Fibroblast of lung (primary cell): ENCODE measurements at places on chromosomes 2 and 18. TPM values are rescaled to one million over a fixed set of nuclear protein-coding genes. Genes with fewer than 3 reads are reported as not detected.

DNA sequence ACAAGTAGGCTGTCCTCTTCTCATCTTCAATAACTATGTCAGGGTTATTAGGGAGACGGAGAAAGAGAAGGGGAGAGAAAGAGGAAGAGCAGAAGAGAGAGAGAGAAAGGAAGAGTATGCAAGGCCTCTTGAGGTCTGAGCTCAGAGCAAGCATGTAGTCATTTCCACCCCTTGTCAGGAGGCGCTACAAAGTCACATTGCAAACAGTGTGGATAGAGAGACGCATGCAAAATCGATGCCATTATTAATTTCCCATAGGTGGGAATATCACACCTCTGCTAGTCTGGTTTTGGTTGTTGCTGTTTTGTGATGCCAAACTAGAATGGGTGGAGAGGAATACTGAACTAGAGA, 24.2 kb upstream of the SERPINE2 start:
- no peak for DNase-seq

DNA sequence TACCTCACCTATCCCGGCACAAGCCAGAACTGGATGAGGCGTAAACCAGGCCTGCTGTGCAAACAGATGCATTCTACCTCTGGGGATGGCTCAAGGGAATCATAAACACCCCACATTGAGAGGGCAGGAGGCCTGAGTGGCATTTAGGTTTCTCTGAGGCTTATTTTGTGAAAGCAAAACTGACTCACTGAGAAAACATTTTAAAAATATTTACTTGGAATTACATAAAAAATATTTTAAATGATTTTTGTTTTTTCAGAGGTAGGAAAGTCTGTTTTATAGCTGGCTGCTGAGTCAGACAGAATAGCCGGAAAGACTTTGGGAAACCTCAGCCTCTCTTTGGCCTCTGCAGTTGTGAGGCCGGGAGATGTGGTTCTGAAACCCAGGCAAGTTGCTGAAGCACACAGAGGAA, 244.1 kb downstream of the NCKAP5 start:
- DNase-seq, result peak; percentile 84

- no peak for DNase-seq
Observed at GRCh38 chr2:191083540-191083939, 67.3 kb downstream of the STAT4 start.

- peak; percentile 55 for DNase-seq
Observed at GRCh38 chr2:134866498-134867099, 28.2 kb downstream of the ACMSD start.

DNA sequence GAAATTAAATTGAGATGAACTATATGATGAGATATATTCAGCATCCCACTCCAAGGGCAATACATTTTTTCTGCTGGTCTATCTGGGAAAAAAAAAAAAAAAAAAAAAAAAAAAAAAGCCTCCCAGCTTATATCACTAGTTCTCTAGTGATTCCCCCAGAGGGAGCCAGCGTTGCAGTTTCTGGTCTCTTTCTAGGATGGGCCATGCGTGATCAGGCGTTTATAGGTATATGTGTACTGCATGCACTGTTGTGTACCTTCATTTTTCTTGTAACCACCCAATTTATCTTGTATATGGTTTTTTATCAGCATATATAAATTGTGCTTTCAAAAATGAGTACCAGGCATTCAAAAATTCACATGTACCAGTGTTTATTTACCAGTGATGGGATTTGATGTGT, 35.1 kb downstream of the DCDC2C start:
- DNase-seq, result peak; percentile 23

DNA sequence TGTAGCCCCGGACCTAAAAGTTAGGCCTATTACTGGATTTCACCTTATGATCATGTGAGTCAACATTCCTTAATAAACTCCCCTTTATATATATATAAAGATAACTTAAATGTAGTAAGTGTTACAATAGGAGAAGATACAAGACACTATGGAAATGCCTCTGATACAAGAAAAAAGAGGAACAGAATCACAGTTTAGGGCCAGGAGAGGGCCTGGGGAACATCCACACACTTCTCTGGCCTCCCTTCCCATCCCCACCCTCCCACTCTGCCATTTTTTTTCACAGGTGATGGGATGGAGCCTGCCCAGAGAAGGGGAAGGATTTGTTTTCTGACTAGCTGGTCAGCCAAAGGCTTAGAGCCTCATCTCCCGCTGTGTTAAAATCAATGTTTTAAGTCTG, 6.4 kb downstream of the CDC42EP3 start:
- DNase-seq, result no peak

DNA sequence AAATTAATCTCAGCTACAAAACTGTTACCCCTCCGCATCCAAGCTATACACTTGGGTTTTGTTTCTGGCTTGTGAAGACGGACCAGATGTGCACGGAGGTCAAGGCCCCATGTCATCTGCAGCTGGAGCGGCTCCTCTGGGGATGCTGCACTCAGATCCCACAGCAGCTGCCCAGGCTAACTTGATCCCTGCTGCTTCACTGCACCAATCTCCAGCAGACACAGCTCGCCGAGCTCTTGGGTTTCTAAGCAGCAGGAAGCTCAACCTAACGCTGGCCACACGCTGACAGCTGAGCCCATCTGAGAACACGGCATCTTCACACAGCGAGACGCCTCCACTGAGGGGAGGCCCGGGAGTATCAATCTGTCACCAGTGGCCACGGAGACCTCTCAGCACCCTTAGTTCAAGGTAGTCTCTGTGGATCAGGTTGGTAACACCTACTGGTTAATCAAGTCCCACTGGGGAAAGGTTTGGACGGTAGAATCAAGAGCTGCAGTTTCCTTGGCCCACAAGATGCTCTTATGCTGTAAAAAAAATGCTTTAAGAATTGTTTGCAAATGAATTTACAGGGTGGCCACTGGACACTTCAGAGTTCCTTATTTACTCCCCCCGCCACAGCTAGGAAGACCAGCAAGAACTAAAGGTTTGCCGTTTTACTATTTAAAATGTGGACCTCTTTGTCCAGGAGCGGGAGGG, 67.5 kb downstream of the EMILIN2 start:
- no peak for DNase-seq

DNA sequence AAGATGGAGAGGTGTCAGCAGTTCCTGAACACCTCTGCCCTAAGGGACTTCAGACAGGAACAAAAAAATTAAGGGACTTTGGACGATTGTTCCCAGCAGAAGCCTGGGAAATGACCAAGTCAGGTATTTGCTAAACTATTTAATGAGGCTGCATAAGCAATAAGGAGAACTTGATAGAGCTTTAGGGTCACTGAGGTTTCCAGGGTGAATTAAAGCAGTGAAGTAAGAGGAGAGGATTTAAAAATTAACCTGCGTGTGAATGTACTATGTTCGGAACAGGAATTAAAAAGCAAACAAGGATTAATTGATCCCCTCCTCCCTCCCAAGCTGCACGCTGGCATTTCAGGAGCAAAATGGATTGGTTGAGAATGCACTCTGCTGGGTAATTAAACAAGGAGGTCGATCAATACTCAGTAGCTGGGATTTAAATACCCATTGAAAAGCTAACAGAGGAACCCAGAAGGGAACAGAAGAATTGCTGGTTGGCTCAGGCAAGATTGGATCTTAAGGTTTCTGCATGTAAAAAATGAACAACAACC, 157.2 kb downstream of the RNF152 start:
- no peak for DNase-seq

- DNase-seq, result peak; percentile 14
Observed at GRCh38 chr2:147525819-147526489, 318.9 kb upstream of the ACVR2A start.

DNA sequence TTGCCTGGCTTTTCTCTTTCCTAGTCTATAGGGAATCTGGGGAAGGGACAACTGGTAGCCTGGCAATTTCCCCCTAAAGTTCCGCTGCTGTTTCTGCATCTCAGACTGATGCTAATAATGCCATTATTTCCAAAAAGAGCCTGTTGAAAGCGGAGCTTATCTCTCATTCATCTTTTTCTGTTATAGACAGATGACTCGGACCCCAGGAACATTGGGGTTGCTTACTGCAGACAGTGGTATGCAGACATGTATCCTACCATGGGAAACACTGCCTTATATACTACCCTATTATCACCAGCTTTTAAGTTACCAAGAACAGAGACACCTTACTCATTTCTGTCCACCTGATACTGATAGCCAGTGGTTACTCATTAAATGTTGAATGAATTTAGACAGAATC, 15.3 kb downstream of the ETAA1 start:
- DNase-seq, result peak; percentile 36

DNA sequence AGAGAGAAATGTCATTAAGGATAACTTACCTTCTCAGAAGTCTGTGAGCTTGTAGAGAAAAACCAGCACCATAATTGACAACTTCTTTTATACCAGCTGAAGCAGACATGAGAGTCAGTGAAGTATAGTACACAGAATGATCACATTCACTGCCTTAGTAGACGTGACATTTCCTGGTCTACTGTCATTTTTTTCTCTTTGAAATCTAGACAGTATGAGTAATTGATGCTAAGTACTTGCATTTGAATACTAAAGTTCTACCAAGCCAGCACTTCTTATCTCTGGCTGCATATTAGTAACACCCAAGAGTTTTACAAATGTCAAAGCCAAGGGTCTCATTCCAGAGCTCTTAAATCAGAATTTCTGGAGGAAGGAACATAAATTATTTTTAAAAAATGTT, 25.4 kb upstream of the ACADL start:
- peak; percentile 48 for DNase-seq

- no peak for DNase-seq
Observed at GRCh38 chr2:119950966-119951365, 61.9 kb upstream of the EPB41L5 start.

DNA sequence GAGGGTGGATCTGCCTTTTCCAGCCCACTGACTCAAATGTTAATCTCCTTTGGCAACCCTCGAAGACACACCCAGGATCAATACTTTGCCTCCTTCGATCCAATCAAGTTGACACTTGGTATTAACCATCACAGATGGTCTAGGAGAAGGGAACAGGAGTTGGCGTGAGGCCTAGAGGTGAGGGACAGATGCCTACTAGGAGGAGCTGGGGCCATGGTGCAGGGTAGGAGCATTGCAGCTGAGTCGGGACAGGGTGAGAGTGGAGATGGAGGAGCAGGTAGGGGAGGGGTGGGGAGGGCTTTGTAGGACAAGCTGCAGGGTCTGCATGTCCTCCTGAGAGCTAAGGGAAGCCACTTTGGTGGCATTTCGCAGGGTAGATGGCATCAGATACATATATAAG, 140.0 kb downstream of the VAPA start:
- no peak for DNase-seq

DNA sequence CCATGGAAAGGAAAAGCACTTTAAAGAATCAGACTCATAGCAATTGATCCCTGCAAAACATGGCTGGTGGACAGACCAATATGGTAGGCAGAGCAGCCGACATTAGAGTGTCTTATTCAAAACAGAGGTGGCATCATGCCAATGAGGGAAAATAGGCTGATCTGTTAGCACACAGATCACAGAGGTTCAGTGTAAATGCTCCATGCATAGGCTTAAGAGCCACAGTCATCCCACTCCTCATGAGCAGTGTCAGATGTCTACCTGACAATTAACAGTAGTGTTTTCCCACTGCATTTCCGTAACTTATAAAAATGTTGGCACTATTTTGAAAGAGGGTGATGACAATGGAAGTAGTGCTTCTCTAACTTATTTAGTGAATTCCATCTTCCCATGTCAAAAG, 86.7 kb downstream of the SPATS2L start:
- no peak for DNase-seq

GRCh38 chr2:43846140-43846793, 7.5 kb downstream of the ABCG8 start:
- DNase-seq, result no peak

- DNase-seq, result peak; percentile 91
Observed at GRCh38 chr2:228768818-228769217, 502.3 kb downstream of the PID1 start.

DNA sequence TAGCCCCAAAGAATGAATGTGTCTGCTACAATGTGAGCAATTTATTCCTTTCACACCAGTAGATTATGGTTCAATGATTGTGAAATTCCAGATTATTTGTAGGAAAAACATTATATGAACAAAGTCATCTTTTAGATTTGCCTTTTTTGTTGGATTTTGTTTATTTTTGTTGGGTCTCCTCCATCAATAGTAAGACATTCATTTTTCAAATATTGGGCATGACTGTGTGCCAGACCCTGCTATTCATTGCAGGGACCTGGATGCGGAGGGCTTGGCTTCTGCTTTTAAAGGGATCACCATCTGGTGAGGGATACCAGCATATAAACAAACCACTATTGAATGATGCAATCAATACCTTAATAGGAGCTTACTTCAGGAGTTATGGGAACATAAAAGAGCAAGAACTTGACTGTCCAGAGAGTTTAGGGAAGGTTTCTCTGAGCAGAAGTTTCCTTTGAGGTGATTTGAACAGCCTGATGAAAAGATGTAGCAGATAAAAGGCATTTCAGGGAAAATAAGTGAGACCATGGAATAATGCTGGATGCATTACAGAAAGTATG, 486.7 kb downstream of the EPHA4 start:
- peak; percentile 59 for DNase-seq

DNA sequence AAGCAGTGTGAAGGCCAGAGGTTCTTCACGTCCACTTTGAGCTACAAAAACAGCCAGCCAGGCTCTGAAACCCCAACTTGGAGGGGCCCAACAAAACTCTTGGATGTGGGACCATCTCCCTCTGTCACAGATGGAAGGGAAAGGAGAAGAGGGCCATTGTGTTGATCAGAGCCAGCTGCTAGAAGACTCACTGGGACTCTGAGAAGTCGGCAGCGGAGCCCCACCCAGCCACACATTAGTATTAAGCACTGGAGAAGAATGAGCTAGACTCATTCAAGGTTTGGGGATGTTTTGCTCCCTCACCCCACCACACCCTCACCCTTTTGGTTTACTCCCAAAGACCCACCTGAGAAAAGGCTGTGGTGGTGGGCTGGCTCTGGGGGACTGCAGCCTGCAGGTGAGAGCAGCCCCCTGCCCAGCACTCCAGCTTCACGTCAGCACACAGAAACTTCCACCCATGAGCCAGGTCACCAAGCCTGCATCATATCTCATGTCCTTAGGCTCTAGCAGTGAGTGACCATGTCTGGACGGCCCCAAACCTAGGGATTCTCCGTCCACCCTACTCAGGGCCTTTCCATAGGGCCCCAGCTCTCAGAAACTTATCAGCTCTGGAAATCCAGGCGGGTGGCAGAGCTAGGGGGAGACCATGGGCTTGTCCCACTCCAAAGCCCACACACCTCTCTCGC, 12.6 kb downstream of the TEX51 start:
- DNase-seq, result no peak

DNA sequence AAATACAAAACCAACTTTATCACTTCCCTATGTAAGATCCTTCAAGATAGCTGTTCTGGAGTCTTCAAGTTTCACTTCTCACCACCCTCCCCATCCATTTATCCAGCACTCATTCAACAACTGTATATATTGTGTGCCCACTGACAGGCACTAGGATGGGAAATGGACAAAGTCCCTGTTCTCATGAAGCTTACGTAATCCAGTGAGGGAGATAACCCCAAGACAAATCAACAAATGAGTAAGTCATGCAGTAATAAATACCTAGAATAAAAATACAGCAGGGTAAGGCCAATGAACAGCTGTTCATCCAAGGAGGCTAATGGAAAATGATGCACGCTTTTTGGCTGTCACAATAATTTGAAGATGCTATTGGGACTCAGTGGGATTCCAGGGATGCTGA, 133.8 kb downstream of the MEMO1 start:
- DNase-seq, result peak; percentile 56

GRCh38 chr2:219642069-219642454, 14.6 kb downstream of the SLC4A3 start:
- no peak for DNase-seq

GRCh38 chr2:18803141-18803939, 214.0 kb upstream of the NT5C1B start:
- no peak for DNase-seq

Gene TYW5
- 5.3 and 5.8 TPM in 2 replicates for polyA plus RNA-seq

Gene DCDC2C
- not detected in 2 replicates for polyA plus RNA-seq

Gene M1AP
- 0.07 TPM in 1 of 2 replicates, not detected in the other for polyA plus RNA-seq

Gene ARID5A
- polyA plus RNA-seq, result 4.1 and 5.2 TPM in 2 replicates

Gene OTX1
- polyA plus RNA-seq, result not detected in 2 replicates

Gene SOWAHC
- 4.4 and 4.7 TPM in 2 replicates for polyA plus RNA-seq
